ENCODE measurements at places on chromosomes 2 and 18.

DNA sequence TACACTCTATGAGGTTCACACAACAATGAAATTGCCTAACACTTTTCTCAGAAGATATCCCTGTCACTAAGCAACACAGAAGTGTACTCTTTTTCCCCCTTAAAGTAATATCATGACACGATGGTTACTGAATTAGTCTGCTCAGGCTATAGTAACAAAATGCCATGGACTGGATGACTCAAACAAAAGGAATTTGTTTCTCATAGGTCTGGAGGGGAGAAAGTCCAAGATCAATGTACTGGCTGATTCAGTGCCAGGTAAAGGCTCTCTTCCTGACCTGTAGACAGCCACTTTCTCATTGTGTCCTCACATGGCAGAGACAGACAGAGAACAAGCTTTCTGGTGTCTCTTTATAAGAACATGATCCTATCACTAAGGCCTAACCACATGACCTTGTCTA, 211.9 kb downstream of the RBM43 start:
- DNase-seq: no peak

- peak; percentile 9 for DNase-seq
These were observed 58.6 kb upstream of the SLC25A52 start for GRCh38 chr18:31819106-31819924.

- DNase-seq: no peak
These were observed 29.9 kb downstream of the FN1 start for GRCh38 chr2:215405722-215406581.

- no peak for DNase-seq
These were observed 58.9 kb upstream of the ZNF516 start for GRCh38 chr18:76553715-76554546.

GRCh38 chr18:54359233-54359632, 1.5 kb downstream of the C18orf54 start:
- DNase-seq: no peak

DNA sequence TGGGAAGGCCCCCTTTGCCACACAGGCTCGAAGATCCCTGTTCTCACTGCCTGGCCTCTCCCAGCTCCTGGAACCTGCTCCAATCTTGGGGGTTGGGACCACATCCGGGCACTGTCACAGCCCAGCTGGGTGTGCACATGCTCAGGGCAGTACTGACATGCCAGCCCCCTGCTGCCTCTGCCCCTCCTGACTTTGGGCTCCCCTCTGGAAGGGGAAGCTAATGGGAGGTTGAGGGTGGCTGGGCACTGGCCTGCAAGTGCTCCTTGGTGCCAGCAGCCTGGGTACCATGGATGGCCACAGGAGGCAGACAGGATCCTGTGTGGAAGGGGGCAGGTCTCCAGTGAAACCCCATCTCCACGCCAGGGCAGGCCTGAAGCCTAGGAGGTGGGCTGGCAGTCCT, 126.1 kb upstream of the NOL4 start:
- DNase-seq: no peak

GRCh38 chr2:224142397-224143312, 103.6 kb upstream of the SERPINE2 start:
- DNase-seq: no peak
